ENCODE measurements at places on chromosomes 11 and 22.

- no peak for DNase-seq
These were observed 7.6 kb downstream of the APOBEC3A start for GRCh38 chr22:38964989-38965388.

GRCh38 chr11:123304828-123305466, 109.9 kb upstream of the CLMP start:
- DNase-seq: peak; percentile 14

- no peak for DNase-seq
These were observed 288.4 kb upstream of the CCDC90B start for GRCh38 chr11:83574519-83574918.

GRCh38 chr11:45444796-45445195, 158.7 kb upstream of the SYT13 start:
- DNase-seq: peak; percentile 16

DNA sequence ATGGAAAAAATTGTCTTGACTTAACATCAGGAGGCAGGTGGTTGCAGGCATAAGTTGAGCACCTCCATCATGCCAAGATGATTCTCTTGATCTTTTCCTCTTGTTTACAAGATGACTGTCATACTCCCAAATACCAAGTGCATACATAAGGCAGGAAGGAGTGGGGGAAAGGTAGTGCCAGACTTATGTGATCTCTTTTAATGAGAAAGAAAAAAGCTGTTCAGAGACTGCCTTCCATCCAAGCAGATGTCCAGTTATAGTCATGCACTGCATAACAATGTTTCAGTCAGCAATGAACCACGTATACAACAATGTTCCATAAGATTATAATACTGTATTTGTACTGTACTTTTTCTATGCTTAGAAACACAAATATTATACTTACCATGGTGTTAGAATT, 135.7 kb downstream of the EHF start:
- no peak for DNase-seq

DNA sequence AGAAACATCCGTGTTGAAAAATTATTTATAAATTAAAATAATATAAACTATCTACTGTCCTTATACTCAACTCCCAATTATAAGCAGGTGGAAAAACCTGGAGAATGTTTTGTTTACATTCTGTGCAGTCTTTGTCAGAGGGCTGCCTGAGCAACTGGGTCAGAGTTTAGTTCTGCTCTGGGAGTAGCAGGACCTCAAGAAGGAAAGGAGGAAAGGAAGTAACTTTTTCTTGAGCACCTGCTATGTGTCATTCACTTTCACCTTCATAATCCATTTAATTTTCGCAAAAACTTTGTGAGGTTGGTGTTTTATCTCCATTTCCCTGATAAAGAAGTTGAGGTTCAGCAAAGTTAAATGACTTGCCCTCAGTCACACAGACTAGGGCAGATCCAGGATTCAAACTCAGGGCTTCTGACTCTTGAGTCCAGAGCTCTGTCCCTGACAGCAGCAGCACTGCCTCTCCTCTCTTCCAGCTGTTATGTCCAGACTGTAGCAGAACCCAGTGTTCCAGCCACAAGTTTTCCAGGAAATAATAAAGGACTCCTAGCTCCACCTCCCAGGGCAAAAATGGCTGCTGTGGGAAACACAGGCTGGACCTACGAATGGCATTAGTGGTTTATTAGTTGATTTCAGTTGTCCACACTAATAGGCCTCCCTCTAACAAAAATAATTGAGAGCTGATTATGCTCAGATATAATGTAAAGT, 6.4 kb downstream of the CD3E start:
- no peak for DNase-seq

DNA sequence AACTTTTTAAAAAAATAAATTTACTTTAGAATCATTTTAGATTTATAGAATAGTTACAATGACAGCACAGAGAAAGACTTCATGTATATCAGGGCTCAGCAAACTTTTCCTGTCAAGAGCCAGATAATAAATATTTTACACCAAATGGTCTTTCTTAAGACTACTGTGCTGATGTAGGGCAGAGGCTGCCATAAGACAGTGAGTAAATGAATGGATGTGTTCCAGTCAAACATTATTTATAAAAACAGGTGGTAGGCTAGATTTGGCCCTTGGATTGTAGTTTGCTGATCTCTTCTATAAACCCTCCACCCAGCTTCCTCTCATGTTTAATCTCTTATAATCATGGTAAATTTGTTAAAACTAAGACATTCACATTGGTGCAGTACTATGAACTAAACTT, 33.0 kb downstream of the CECR2 start:
- no peak for DNase-seq

DNA sequence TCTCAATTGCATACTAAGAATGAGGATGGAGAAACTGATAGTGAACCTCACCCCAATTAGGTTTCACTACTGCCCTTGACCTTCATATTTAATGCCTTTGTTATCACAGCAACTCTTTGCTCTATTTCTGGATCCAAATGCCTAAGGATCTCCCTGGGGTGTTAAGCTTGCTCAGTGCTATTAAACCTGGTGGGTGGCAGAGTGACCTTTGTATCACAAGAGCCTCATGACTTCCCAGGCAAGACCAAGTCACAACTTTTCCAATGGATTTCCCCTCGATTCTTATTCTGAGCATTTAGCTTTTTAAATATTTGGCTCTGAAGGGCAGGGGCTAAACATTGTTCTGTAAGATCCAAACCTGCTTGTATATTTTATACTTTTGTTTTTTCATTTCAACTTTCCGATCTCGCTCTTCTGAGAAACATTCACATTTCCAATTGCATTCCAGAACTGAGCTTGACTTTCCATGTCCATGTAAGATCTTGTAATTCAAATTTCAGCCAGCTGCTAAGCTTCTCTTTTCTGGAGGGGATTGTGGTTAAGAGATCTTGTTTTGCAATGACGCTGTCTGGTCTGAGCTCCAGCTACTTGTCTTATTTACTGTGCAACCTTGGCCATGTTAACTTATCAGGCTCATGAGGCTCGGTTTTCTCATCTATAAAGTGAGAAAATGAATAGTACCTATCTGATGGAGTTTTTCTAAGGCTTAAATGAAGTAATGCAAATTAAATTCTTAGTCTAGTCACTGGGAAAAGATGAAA, 6.4 kb upstream of the EHF start:
- DNase-seq: peak; percentile 36

- no peak for DNase-seq
These were observed 1091.8 kb downstream of the TBC1D22A start for GRCh38 chr22:47854251-47854650.

GRCh38 chr11:20564846-20565635, 34.4 kb upstream of the SLC6A5 start:
- no peak for DNase-seq

DNA sequence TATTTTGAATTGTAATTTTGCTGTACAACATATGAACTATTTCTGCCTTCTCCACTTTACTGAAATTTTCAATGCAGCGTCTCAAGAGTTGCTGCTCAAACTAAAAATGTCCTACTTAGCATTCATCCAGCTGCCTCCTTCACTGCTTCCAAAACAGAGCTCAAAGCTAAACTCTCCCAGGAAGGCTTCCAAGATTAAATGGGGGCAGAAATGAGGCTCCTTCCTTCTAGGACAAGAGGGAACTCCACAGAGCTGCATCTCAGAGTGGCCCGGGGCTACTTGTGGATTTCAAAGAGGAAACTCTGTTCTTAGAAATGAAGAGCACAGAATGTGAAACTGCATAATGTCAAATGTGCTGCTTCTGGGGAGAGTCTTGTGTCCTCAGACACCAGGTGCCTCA, 295.9 kb upstream of the NCAM1 start:
- DNase-seq: no peak

DNA sequence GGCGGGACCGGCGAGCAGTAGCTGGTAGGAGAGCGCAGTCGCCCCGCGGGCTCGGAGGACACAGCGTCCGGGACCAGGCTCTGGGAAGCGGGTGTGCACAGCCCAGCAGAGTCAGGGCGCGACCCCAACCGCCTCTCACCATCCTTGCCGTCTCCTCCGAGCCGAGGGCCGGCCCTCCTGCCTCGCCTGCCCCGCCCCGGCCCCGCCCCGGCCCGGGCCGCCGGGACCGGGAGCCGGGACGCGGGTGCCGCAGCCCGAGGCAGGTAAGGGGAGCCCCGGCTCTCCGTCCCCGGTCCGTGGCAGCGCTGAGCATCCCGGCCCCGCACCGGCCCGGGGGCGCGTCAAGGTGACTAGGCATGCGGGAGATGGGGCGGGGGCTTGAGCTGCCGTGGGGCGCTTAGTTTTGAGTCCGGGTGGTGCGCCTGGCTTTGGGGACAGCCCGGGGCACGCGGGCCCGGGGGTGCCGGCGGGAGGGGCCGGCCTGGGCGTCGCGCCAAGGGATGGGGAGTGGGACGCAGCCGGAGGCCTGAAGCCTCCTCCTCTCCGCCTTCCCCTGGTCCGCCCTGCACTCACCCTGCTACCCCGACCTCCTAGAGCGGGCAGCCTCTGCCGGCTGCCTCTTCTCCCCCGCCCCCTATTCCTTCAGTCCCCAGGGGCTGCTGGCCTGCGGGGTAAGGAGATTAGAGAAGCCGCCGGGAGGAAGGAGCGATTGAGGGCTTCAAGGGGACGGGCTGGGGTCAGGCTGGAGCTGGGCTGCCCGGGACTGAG, at the start of gene ABCG4:
Gene ABCG4, plus strand, starts transcription at position 35 of the 768 bp plus-strand sequence. CDS start 914 bp downstream, outside the sequence.
- DNase-seq: no peak

- DNase-seq: no peak
These were observed 1.5 kb upstream of the CACNA1I start for GRCh38 chr22:39569066-39569465.

GRCh38 chr11:118927554-118928100, 1.9 kb upstream of the BCL9L start:
- no peak for DNase-seq

DNA sequence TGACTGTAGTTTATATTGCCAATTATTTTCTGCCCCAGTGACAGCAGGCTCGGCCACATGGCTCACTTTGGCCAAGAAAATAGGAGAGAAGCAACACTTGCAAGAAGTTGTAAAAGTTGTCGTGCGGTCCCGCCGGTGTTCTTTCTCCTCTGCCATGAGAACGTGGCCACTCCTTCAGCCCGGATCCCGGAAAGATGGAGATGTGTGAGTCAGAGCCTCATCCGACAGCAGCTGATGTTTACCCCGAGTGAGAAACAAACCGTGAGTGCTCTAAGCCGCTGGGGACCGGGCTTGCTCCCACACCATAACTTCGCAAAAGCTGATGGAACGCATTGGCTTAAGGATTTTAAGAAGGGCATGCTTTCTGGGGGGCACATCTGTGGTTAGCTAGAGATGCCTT, 157.0 kb downstream of the CACNA1I start:
- DNase-seq: no peak

DNA sequence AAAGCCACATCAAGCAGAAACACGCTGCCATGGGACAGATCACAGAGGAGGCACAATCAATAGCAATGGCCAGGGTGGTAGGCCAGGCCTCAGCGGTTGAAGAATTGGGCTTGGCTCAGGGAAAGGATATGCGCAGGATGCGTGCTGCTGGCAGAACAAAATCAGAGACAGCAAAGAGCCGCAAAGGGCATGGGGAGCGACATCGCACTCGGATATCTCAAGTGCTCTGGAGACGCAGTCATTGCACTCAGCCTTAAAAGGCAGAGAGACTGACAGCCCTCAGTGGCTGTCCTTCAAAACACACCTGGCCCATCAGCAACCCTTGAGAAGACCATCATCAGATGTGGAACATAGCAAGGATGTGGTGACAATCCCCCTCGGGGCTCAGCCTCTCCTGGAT, 50.5 kb downstream of the CSNK2A3 start:
- DNase-seq: no peak

- DNase-seq: peak; percentile 11
These were observed 36.0 kb downstream of the FAM83F start for GRCh38 chr22:40030758-40031095.

DNA sequence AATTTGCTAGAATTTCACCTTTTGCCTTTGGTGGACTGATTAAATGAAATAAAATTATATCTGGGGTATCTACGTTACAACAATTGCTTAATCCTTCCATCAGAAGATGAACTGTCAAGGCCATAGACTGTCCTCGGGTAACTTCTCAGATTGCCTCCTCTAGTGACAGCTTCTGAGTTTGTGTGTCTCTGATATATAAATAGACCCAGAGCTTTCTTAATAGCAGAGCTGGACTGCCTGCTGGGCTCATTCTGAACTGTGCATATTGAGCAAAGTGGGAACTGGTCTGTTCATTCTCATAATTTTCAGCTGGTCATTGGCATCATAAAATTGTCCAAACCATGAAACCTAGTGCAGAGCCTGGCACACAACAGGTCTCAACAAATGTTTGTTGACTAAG, 99.1 kb upstream of the GRAMD1B start:
- no peak for DNase-seq

- DNase-seq: peak; percentile 47
These were observed 3.1 kb downstream of the CERK start for GRCh38 chr22:46734830-46735453.

GRCh38 chr11:46554213-46555147, 39.3 kb downstream of the AMBRA1 start:
- no peak for DNase-seq

- DNase-seq: no peak
These were observed 1.4 kb downstream of the HDHD5 start for GRCh38 chr22:17157714-17158113.

- no peak for DNase-seq
These were observed 4.5 kb downstream of the RPS6KB2 start for GRCh38 chr11:67432655-67433349.

DNA sequence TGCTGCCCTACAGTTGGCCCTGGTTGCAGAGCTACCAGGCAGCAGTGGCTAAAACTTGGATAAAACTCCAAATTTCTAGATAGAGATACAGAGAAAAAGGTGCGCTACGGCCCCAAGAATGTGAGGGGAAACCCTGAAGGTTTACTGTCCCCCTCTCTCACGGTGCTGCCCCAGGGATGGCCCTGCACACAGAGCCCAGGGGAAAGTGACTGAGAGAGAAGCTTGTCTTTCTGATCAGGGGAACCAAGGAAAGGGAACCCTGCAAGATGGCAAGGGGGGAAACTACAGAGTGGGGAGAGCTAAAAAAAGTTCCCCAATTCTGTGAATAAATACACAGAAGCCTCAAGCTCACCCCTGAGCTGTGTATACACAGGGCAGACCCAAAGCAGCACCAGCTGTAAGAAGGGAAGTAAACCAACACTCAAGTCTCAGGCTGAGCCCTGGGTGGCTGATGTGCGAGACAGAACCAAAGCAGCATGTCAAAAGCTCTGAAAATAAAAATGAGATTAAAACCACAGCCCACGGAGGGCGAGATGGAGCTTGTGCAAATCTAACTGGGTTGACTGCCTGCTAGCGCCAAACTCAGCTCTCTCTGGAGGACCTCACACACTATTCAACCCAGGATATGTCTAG, 22.1 kb downstream of the GNB1L start:
- no peak for DNase-seq

DNA sequence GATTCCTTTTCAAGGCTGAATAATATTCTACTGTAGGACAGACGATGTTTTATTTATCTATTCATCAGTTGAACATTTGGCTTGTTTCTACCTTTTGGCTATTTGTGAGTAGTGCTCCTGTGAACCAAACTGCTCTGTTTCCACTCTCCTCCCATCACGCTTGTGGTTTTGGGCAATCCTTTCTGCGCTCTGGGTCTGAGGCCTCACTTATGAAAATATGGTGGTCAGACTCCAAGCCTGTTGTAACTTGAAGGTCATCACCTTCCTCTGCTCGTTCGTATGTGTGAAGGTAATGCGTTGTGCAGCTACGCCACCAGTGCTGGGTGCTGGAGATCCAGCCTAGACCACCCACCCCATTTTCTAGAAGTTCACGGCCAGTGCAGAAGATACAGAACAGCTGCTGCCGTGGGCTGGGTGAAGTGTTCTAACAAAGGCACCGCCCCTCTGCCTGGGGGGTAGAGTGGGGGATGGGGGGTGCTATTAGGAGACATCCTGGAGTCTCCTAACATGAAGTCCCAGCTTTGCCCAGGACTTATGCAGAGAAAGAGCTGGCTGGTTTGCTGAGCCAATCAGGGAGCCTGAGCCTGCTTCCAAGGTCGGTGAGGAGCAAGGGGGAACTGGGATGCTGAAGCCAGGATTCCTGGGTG, 21.0 kb downstream of the PTPN5 start:
- DNase-seq: no peak

- DNase-seq: no peak
These were observed 62.7 kb upstream of the AMPD3 start for GRCh38 chr11:10392095-10393079.
